ENCODE measurements at places on chromosomes 1 and 21.

DNA sequence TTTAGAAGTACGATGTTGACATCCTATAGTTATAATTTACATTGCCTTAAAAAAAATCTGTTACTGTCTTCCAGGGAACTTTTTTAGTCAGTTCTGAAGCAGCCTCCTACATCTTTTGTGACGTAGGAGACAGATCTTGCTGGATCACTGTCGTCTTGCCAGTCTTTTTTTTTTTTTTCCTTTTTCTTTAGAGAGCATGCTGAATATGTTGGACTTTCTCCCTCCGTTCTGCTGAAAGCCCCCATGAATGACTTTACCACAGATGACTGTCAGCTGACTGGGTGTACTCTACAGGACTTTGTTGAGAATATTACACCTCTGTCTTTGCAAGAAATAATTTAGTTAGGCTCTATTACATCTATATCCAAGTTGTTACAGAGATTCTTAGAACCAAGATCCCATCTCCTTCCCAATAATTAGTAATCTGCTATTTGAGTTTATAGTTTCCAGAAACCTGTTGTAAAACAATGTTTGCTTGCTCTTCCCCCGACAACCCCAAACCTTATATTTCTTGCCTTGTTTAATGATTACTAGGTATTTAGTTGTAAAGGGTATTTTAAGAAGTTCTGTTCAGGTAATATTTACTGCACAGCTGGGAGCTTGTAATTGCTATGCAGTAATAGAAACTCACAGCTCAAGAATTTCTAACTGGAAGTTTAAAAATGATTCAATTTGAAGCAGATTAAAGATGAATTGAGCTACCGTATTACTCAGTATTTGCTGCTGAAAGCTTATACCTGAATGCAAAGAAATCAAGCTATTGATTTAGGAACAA lies 61.8 kb downstream of the RASAL2 start:
- DNase-seq, result no peak

- DNase-seq, result no peak
Observed at GRCh38 chr1:231842441-231842840, 215.9 kb downstream of the DISC1 start.

DNA sequence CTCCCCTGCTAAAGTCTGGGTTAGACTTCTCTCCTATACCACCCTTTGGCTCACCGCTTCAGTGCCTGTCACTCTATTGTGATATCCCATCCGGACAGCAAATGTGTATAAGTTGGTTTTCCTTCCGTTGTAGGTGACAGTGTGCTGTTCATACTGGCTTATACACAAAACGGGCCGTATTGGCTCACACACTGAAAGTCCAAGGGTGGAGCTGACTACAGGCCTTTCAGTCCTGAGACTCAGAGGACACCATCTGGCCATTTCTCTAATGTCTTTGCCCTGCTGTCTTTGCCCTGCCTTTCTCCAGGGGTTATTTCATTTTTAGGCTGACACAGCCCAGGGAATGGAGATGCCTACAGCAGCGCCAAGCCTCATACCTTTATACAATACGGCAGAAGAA lies 90.7 kb downstream of the URB2 start:
- no peak for DNase-seq

GRCh38 chr1:33168556-33169289 lies 13.1 kb downstream of the TRIM62 start:
- DNase-seq, result no peak

Measured in HuH-7.5 (cell line).